ENCODE measurements at places on chromosomes 7 and 10.

- no peak for DNase-seq
Measured at GRCh38 chr7:768881-769504, 41.9 kb upstream of the PRKAR1B start.

DNA sequence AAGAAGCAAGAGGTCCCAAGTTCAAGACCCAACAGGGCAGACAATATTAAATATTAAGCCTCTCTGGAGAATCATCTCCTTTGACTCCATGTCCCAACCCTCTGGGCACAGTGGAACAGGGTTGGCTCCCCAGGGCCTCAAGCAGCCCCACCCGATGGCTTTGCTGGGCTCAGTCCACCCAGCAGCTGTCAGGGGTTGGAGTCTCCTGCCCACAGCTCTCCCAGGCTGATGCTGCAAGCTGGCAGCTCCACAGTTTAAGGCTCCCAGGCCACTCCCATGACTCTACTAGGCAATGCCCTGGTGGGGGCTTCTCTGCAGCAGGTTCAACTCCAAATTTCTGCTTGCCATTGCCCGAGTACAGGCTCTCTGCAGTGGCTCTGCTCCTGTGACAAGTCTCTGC, 55.1 kb downstream of the LARP4B start:
- DNase-seq, result no peak

- DNase-seq, result no peak
Measured at GRCh38 chr10:120883071-120883470, 31.9 kb downstream of the WDR11 start.

DNA sequence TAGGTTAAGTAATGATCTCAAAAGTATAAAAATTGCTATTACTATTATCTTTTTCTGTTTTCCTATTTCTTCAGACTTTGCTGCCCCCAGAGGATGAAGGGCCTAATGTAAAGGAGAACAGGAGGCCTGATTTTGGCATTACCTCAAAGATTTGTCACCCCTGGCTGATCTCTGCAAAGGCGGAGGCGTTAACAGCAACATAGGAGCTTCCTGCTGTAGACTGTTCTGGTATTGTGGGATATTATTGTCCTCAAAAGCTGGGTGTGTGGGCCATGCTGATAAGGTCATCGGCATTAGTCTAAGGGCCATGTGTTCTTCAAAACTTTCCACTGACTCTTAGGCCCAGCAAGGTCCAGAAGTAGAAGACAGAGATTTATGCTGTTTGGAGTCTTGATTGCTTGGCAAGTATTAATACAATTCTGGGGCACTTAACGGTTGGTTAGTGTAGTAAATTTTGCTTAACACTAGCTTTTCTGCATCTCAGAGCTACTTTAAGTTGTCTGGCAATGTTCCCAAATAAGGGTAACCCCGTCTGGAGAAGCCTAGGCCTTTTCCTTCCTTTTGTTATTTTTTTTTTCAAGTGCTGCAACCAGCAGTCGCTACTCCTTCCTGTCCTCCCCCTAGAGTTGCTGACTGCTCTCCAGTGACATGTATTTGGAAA, 14.0 kb upstream of the ENTPD1 start:
- peak; percentile 41 for DNase-seq

DNA sequence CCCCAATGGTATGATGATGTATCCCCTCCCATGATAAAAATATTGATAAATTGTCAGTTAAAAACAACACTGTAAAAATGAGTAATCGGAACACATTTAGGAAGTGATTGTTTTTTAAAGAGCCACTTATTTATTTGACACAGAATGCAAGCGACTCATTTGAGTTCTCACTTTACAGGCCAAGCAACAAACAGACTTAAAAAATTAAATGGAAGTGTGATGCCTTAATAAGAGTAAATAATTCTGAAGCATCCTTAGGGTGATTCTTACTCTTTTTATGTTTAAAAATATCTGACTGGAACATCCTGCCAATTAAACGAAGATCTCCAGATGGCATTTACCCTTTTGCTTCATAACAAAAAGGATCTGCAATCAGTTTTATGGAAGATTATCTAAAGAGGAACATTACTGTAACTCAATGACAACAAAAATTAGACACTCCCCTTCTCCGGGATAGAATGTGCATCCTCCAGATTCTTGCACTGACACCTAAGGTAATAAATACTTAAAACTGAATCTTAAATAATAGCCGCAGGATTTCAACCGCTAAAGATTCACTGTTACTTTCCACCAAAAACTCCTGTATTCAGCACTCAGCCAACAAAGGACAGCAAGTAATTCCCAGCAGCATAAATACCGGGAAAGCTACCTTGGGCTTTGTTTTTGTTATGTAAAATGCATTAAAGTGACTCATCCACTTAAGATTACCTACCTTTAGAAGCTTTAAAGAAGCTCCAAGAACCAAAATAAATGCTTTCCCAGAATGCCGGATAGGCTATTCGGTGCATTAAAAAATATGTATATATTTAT, 1.7 kb downstream of the CACNA2D1 start:
- no peak for DNase-seq

- peak; percentile 54 for DNase-seq
Measured at GRCh38 chr7:129343099-129343700, 91.0 kb upstream of the STRIP2 start.

DNA sequence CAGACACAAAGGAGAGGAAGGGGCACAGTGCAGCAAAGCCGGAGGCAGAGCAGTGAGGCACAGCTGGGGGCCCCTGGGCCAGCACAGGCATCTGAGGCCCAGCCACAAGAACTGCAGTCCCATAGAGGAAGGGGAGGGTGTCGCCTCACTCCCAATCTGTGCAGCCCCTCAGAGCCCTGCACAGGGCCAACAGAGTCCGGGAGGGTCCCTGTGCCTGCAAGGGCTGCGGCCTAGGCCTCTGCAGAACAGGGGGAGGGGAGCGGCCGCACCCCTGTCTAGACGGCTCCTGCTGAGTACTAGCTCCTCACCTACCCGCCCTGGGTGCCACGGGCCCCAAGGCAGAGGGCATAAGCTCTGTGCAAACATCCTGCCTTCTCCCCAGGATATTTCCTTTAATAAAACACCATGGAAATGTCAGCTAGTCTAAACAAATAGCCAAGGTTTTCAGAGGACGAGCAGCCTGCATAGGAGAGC, 32.4 kb upstream of the RET start:
- DNase-seq, result no peak

DNA sequence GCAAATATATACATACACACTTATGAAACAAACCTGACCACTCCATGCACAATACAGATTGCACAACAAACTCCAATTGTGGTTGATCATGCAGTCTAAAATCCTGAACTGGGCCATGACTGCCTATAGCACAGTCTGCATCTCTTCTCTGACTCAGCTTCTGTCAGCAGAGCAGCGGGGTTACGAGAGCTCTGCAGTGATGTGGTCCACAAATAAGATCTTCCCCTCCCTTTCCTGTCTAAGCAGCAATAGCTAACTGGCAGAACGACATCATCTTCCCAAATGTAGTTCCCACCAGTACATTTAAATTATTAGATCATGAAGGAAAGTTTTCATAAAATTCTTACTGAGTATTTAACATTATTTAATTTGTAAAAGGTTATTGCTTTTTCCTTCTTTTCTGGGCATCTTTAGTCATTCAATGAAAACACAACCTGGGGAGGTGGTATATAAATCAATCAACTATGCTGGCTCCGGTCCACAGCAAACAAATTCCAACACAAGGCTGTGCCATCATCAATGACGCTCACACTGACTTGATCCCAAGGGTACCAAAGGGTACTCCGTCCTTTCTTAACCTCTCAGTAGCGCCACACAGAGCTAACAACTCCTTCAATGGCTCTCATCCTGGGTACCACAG, 17.1 kb downstream of the ARHGAP21 start:
- DNase-seq, result no peak

- DNase-seq, result no peak
Measured at GRCh38 chr7:132395361-132395760, 180.9 kb downstream of the PLXNA4 start.

Data from RPMI8226 (cell line).